ENCODE measurements at places on chromosomes 7 and 10.

DNA sequence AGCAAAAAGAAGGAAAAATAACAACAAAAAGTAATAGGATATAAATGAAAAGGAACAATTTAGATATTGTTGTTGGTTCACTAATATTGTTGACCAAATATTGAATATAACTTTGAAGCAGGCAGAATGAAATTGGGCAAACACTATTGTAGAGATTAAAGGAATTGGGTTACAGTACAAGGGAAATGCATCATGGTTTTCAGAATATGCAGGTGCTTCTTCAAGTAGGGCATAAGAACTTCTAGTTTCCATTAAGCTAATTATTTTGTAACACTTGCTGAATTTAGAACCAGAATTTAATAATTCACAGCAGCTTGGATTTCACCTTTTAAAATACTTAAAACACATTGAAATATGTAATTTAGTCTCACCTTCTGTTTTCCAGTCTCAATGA is 36.5 kb downstream of the RPA3 start:
- DNase-seq: no peak

DNA sequence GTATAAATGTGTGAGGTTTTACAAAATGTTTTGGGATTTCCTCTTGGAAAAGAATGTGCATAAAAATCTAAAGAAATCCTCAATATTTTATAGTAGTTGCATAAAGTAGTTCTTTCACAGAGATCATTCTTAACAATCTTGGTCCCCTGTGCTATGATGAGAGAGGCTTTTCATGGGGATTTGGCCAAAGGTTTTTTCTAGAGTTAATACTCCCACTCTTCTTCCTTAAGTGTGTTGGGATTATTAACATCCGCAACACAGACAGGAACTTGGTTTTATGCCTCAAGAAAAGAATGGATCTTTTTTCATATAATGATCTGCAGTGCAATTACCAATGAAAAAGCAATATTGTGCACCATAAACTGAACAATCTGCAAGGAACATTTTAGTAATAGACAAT is 71.5 kb downstream of the AGMO start:
- no peak for DNase-seq

DNA sequence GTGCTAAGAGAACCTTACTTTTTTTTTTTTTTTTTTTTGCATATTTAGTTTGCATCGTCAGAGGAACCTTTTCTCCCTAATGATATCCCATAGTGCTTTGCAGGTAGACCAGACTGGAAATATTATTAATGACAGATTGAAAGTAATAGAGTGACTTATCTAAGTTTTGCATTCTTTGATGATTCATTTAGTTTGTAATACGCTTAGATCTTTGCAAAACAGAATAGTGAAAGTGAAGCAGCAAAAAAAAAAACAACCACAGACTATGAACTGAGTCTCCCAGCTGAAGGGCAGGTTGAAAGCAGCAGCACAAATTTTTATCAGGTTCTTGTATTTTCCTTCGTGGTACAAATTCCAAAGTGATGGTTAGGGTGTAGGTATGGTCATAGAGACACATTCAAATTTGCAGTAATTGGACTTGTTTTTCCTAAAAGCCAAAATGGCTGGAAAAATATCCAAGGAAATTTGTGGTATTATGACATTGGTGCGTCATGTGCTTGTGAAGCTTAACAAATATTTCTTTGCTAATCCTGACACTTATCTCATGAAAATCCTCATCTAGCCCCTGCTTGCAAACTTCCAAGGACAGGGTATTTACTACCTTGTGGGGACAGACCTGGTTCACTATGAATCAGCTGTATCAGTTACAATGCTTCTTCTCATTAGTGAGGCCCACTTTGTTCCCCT is 81.8 kb upstream of the CREB5 start:
- DNase-seq: no peak

- DNase-seq: no peak
These were observed 4.0 kb downstream of the ANKRD61 start for GRCh38 chr7:6035165-6035564.

GRCh38 chr10:111079241-111079760 is 2.5 kb downstream of the ADRA2A start:
- DNase-seq: no peak

Measured in HS-27A (cell line).